ENCODE measurements at places on chromosomes 4 and X. TPM values are rescaled to one million over a fixed set of nuclear protein-coding genes. Genes with fewer than 3 reads are reported as not detected.

GRCh38 chrX:154813801-154814200 is 8.5 kb upstream of the MPP1 start:
- DNase-seq = no peak

GRCh38 chr4:76504613-76505465 is 69.8 kb downstream of the SHROOM3 start:
- no peak for DNase-seq

DNA sequence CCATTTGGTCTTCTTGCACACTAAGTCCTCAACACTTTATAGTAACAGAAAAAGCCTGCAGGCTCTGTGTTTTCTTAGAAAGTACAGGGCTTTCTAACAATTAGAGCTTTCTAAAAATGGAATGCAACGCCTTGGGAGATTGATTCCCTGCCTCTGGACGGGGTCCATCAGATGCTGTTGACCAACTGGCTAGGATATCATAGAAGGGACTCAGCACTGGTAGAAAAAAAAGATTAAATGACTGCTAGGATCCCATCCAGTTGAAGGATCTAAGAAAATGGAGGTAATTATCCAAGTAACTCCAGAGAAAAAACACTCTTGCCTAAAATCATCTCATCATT is 39.5 kb downstream of the USP46 start:
- DNase-seq = no peak

- peak; percentile 27 for DNase-seq
These were observed 39.9 kb upstream of the HMX1 start for GRCh38 chr4:8911316-8912088.

DNA sequence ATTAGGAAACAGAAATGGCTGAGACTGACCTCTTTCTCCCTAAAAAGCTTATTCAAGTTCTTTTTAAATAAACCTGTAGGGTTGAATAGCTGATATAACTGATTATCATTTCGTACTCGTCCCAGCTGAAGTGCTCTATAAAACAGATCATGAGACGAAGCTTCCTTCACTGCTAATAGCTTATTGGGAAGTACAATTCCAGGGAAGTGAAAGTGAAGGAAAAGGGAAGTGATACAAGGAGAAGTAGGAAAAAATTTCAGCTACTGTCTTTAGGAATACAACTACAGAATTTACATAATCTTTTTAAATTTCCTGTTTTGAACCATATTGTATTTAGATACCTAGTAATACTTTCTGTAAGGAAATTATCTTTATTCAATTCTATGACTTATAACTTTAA is 103.0 kb downstream of the SNCA start:
- DNase-seq = no peak

DNA sequence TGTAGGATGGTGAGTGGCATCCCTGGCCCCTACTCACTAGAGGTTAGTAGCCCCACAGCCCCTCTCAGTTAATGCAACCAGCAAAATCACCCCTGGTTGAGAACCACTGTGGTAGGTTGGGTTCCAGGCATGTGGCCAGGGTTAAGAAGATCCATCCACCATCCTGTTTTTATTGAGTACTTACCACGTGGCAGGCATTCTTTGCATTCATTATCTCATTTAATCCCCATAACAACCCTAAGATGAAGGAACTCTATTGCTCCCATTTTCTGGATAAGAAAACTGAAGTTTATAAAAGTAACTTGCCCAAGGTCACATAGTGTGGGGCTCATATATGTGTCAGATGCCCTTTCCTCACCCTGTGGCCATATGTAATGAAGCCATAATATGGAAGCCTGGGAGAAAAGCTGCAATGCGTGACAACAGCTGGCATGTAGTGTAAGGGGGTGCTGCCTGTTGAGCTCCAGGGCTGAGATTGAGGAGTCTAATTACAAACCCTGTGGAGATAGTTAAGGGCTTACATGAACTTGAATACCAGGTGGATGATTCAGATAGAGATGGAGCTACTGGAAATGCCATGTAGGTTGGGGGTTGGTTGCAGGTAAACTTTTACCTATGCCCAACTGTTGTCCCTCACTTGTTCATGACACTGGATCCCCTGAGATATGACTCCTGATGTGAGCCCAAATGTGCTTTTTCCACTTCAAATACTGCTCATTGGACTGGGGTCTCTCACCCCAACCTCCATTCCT is 100.2 kb upstream of the PGRMC2 start:
- DNase-seq = no peak

GRCh38 chrX:4655743-4656142 is 942.3 kb upstream of the PRKX start:
- no peak for DNase-seq

DNA sequence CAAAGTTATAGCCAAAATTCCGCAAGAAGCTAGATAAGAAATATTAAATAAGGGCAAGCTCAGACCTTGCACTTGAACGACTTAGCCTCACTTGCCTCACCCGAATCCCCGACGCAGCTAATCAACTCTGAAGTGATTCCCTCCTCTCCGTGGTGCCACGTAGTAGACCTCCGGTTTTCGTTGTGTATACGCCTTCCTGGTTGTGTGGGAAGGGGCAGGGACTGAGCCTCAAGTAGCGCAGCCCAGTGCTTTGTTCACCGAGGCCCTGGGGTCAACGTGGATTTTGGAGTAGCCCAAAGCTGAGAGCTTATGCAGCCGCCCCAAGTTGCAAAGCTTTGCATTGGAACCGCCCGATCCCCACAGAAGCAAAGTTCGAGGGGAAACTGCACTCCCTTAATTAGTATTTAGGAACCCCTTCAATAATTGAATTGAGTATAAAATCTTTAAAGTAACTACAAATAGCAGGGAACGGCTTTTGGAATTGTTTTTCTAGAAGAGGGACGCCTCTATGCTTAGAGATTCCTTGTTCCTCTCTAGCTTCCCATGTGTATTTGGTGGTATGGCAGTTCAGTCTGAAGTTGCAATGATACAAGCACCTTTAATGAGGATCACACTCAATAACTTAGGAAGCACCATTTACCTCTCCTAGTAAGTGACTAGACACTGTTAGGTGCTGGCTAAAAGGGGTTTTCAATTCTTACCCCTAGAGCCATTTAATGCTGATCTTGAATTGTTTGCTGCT is 55.7 kb downstream of the LINC00632 start:
- DNase-seq = no peak

DNA sequence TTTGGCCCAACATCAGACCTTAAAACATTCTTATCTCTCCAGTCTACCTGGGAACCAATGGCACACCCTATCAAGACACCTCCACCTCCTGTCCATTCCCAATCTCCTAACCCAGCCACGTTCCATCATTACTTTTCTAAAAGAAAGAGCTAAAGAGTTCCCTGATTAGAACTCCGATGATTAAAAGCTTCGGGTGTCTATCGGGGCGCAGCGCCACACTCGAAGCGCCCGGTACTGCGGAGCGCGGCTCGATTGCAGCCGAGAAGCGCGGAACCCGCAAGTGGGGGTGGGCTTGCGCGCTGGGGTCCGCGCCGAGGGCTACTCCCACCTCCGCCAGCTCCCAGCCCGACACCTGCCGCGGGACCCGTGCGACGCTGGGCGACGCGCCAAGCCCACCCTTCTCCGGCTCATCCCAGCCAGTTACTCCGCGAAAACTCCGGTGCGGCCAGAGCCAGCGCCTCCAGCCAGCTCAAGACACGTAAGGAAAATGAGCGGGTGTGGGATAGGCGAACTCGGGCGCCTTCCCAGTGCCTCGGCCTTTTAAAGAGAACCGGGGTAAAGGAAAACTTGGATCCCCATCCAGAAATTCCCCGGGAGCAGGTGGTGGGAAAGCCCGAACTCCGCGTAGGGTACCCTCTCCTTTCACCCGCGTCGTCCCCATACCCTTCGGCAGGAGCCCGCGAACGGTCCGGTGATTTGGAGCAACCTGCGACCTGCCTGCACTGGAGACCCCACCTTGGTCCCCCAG is 593 bp downstream of the NPY1R start:
- DNase-seq = no peak

GRCh38 chr4:155620637-155621036 is 46.0 kb upstream of the GUCY1A1 start:
- DNase-seq = no peak

- DNase-seq = no peak
These were observed 205.4 kb downstream of the RPA4 start for GRCh38 chrX:97089116-97089515.

GRCh38 chrX:920234-920799 is 289.7 kb downstream of the SHOX start:
- no peak for DNase-seq

- DNase-seq = no peak
These were observed 209.2 kb downstream of the GLUD2 start for GRCh38 chrX:121256647-121257046.

DNA sequence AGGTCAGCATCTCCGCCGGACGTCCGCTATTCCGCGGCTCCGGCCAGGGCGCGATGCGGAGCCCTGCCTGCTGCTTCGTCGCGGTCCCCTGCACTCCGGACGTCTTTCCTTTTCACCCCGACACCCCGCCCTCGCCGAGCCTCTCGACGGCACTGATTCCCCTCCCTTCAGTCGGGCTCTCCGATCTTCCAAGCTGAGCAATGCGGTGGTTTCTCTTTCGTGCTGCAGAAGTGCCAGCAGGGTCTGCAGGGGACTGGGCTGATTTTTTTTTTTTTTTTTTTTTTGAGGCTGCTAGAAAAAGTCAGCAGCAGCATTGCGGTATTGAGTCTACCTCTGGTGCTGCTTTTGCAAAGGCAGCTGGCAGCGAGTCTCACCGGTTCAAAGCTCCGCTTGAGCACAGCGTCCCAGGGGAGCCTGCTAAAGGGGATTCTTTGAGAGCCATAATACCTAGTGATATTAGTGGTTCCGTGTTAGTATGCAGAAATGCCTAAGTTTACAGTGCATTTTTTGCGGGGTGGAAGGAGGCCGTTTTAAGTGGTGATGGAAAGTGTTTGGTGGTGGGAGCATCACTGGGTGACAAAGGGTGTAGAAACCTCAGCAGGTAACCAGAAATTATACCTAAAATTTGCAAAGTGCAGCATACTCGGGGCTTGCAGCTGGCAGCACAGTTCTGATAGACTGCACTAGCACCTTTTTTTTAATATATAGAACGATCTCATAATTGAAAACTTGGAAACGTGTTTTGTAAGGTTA is 969 bp downstream of the STIM2 start:
- DNase-seq = peak; percentile 83

- no peak for DNase-seq
These were observed 144.9 kb downstream of the PJA1 start for GRCh38 chrX:69020316-69020715.

DNA sequence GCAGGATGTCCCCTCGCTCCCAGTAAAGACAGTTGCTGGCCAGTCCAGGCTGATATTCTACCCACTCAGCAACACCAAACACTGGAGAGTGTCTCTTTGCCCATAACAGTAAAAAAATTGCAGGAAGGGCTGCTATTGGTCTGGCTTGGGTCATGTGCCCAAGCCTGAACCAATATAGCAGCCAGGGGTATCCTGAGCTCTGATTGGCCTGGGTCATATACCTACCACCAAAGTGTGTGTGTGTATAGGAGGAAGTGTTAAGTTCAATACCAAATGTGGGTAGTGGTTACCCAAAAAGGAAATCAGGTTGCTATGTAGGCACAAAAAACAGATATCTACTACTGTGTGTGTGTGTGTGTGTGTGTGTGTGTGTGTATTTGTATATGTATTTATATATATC is 373.2 kb downstream of the BCOR start:
- no peak for DNase-seq

DNA sequence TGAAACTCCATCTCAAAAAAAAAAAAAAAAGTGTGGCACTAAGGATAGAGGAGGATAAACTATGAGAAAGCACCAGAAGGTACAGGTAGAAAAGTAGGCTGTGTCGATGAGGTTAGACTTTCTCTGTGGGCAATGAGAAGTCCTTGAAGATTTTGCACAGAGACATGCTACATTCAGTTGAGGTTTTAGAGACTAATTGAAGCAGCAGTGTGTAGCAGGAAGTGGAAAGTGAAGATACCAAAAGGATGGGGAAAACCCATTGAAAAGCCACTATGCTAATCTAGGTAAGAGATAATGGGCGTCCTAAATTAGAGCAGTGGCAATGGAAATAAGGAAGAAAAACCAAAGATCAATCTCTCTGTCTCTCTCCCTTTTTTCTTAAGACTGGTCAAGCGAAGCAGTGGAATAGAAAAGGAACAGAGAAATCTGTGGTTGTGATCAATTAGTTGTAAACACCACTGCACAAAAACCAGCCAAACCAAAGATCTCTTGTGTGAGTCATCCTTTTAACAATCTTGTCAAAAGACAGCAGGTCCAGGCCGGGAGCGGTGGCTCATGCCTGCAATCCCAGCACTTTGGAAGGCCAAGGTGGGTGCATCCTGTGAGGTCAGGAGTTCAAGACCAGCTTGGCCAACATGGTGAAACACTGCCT is 3.5 kb downstream of the SPINK2 start:
- no peak for DNase-seq

DNA sequence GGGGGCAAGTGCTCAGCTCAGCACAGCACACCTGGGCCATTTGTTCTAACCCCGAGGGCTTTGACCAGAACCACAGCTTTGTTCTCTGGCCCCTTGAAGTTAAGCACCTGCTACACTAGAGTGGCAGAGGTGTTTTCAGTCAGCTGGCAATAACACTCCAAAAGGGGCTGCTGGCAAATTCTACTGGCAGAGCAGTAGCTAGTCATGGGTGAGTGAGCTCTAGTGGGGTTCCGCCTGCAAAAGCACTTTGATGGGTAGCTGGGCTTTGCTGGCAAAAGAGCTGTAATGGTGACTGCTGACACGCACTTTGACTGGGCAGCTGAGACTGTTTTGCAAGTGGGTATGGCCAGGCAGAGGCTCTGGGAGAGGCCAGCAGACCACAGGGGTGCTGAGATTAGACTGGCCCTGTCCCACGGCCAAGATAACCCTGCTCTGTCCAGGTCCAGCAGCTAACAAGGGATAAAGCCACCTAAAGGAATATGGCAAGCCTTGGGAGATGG is 65.2 kb upstream of the TENT5D start:
- no peak for DNase-seq

- DNase-seq = no peak
These were observed 200.2 kb downstream of the ADGRA3 start for GRCh38 chr4:22315628-22316027.

DNA sequence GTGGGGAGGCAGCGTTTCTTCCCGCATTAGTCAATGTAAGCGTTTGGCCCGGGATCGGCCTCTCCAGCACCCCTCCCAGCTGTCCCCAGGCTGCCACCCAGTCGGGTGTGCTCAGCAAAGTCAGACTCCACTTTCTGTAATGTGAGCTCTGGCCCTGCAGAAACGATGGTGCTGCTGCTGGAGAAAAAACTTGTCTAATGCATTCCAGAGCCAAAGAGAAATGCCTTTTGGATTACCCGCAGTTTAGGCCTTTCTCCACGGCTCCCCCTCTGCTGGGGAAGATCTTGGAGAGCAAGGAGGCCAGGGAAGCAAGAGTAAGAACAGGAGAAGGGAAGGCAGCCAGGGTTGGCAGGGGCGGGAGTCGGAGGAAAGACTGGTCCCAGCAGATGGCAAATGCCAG is 55.2 kb downstream of the ELF4 start:
- DNase-seq = no peak

Gene ADAMTS3
- 2.3 TPM for total RNA-seq

Gene GLA
- 19.9 TPM for total RNA-seq

Gene SPOCK3
- not detected for total RNA-seq

Gene CDX4
- not detected for total RNA-seq

Gene SPANXA1
- not detected for total RNA-seq

Gene TRIM2
- total RNA-seq = 60.9 TPM

Gene GC
- not detected for total RNA-seq

Gene HCCS
- total RNA-seq = 13.9 TPM

Data from sciatic nerve (tissue), 2 donors.